ENCODE measurements at places on chromosomes 2 and 18. TPM values are rescaled to one million over a fixed set of nuclear protein-coding genes. Genes with fewer than 3 reads are reported as not detected.

The HOXD3 gene
- total RNA-seq, result 11.2 TPM

The HTR2B gene
- 0.07 TPM for total RNA-seq

The SPATA3 gene
- not detected for total RNA-seq

The GPBAR1 gene
- 0.40 TPM for total RNA-seq

The LIMS4 gene
- total RNA-seq, result 11.6 TPM

The MEP1B gene
- total RNA-seq, result not detected

Measured in thoracic aorta endothelial cell (primary cell).